ENCODE measurements at places on chromosomes 16 and 17.

DNA sequence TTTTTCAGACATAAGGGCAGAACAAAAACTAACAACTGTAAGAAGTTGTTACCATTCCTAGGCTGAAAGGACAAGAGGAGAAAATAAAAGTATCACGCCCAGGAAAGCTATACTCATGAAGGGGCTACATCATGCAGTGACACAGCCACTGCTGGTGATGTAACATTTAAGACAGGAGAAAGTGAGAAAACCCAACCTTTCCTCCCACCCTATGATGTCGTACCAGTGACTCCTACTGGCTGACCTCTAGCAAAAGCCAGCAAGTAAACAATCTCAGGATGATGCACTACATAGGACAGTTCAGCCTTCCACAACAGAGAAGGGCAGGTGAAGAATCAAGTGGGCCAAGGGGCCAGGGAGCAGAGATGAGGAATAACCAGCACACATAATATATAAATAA is 14.0 kb upstream of the OR1E2 start:
- DNase-seq: no peak

DNA sequence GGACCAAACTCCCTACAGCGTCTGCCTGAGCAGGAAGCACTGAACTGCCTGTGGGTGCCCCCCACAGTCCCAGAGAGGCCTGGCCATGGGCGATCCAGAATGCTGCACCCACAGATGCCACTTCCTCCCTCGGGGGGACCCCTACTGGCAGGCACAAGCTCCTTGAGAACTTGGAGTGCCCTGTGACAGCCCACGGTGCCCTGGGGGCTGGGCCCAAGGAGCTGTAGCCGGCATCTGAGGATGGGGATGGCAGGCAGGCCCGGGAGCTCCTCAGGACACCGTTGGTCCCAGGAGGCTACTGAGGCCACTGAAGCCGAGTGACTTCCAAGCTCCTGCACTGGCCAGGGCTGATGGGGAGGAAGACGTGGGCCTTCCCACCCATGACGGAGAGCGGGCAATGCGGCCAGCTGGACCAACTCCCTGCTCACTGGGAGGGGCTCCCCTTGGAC is 15.1 kb upstream of the RASD1 start:
- DNase-seq: no peak

GRCh38 chr16:30750876-30751465 is 2.7 kb downstream of the PHKG2 start:
- no peak for DNase-seq

GRCh38 chr16:24950275-24950674 is 64.9 kb downstream of the ARHGAP17 start:
- no peak for DNase-seq

DNA sequence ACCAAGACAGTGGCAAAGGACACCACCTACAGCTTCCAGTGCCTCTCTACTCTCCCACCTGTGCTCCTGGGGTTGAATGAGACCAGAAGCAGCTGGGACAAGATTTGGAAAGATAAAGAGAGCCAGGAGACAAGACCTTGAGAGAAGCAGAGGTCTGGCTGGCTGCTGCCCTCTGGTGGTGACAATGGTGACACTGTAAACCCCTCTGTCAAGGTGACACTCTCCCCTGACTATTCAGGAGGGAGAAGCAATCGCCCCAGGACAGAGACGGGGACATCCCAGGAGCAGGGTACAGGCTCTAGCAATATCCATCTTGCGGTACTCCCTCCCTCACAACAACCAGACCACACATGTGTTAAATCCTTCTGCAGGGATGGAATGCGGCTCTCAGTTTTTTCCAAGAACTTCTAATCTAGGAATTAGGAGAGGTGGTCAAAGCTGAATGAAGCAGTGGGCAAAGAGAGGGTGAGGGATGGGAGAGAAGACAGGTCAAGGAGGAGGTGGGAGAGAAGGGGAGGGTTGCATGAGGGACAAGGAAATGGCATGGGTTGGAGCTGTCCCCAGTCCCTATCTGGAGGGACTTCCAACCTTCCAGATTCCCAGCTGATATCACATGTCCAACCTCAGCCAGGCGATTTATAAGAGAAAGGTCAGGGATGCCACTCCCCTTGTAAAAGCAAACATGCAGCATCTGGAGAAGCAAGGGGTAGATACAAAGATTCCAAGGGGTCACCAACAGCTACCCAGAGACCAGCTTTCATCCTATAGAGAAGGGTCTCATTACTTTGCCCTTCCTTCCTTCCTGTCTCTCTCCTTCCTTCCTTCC is 2.9 kb downstream of the PHOSPHO1 start:
- DNase-seq: no peak

DNA sequence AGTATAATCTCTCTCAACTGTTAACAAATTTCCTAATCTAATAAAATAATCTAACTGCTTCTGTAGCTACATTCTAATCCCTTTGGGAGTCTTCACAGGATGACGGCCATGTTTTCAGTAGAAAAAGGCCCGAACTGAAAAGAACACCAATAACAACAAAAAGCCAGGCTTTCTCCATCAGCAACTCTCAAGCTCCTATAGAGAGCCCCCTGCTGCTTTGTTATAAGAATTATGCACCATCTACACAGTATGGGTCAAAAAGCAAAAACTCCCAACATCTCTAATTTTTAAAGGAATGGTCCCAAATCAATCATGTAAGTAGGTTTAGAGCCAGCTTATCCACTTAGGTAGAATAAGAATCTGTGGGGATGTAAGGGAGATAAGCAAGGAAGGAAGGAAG is 163.6 kb upstream of the C17orf78 start:
- DNase-seq: no peak

- no peak for DNase-seq
Observed at GRCh38 chr17:45740553-45741330, 43.4 kb upstream of the CRHR1 start.

GRCh38 chr17:55116440-55116914 is 147.9 kb downstream of the STXBP4 start:
- DNase-seq: no peak

Data from brain pericyte (primary cell).